Vein endothelial cell (primary cell): ENCODE measurements at places on chromosomes 12 and 14. TPM values are rescaled to one million over a fixed set of nuclear protein-coding genes. Genes with fewer than 3 reads are reported as not detected.

The TNFAIP2 gene
- 75.9 and 95.0 TPM in 2 replicates for total RNA-seq

The DLGAP5 gene
- total RNA-seq, result 24.2 and 50.6 TPM in 2 replicates

The ZBTB42 gene
- 6.5 and 6.7 TPM in 2 replicates for total RNA-seq

The SLC16A7 gene
- total RNA-seq, result 12.4 and 17.2 TPM in 2 replicates

The AQP6 gene
- not detected in 2 replicates for total RNA-seq

The DPPA3 gene
- not detected in 2 replicates for total RNA-seq

The PLA2G1B gene
- total RNA-seq, result not detected in 2 replicates

The PTCSC3 gene
- total RNA-seq, result not detected in 2 replicates

The TAS2R8 gene
- total RNA-seq, result 0.33 TPM in 1 of 2 replicates, not detected in the other

The PRH2 gene
- total RNA-seq, result 0.65 TPM in 1 of 2 replicates, not detected in the other

The NRXN3 gene
- total RNA-seq, result 0.48 and 0.98 TPM in 2 replicates

The COL2A1 gene
- total RNA-seq, result under 0.01 TPM in 2 replicates

The FLRT2 gene
- 254 and 342 TPM in 2 replicates for total RNA-seq

The MGP gene
- 81.4 and 247 TPM in 2 replicates for total RNA-seq

The PMCH gene
- total RNA-seq, result 0.65 and 0.76 TPM in 2 replicates

The DNAJC22 gene
- 0.29 and 0.65 TPM in 2 replicates for total RNA-seq

The FAM181A gene
- not detected in 2 replicates for total RNA-seq

The AHNAK2 gene
- 55.2 and 76.0 TPM in 2 replicates for total RNA-seq

The KRT73 gene
- not detected in 2 replicates for total RNA-seq

The C12orf56 gene
- total RNA-seq, result not detected in 2 replicates

The SLC2A3 gene
- 28.2 and 35.6 TPM in 2 replicates for total RNA-seq

The POU6F1 gene
- 2.9 and 5.6 TPM in 2 replicates for total RNA-seq

The MORN3 gene
- 0.65 and 0.67 TPM in 2 replicates for total RNA-seq

The MON2 gene
- total RNA-seq, result 39.2 and 39.5 TPM in 2 replicates

The ZC2HC1C gene
- 0.67 and 1.6 TPM in 2 replicates for total RNA-seq

The PPP4R4 gene
- not detected in 2 replicates for total RNA-seq

The EGLN3 gene
- total RNA-seq, result 1.3 and 5.2 TPM in 2 replicates

The SYCP3 gene
- 0.33 and 0.67 TPM in 2 replicates for total RNA-seq

The MED13L gene
- 93.1 and 104 TPM in 2 replicates for total RNA-seq

The CLEC14A gene
- total RNA-seq, result 418 and 421 TPM in 2 replicates

The MIPOL1 gene
- 19.6 and 21.6 TPM in 2 replicates for total RNA-seq

The GPRC5D gene
- 0.38 TPM in 1 of 2 replicates, not detected in the other for total RNA-seq

The CNTN1 gene
- total RNA-seq, result under 0.01 TPM in 1 of 2 replicates, not detected in the other

The ARMH4 gene
- total RNA-seq, result 1.3 and 1.6 TPM in 2 replicates
